ENCODE measurements at places on chromosomes 6 and 20.
A peak's percentile ranks its signal among the peaks of the same experiment; 100 is the strongest.

- no peaks in the 10 kb centered on the region for H3K27me3 ChIP-seq
- H3K36me3 ChIP-seq, result no peaks in the 10 kb centered on the region
- DNase-seq, result no peak
- no peak overlapping the region for H3K4me3 ChIP-seq
- no peak overlapping the region for H3K27ac ChIP-seq
- no peaks in the 10 kb centered on the region for H3K4me1 ChIP-seq
Measured at GRCh38 chr6:19354181-19354580, 483.0 kb upstream of the ID4 start.

DNA sequence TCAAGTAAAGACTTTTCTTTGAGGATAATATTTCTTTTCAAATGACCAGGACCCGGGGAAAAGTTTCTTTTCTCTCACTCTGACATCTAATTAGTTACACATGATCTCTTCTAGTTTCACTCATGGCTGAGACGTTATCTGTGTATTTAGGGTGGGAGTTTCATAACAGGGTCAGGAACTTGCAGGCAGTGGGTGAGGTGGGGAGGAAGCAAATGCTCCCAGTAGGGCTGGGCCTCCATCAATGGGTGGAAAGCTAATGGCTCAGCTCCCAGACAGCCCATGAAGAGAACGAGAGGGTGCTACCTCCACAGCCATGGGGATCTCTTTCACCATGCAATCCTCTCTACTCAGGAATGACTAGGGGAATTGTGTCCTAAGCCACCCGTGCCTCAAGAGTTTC is 119.3 kb downstream of the F13A1 start:
- no peak for DNase-seq
- no peaks in the 10 kb centered on the region for H3K36me3 ChIP-seq
- H3K27me3 ChIP-seq, result no peaks in the 10 kb centered on the region
- no peak overlapping the region for H3K27ac ChIP-seq

- H3K4me1 ChIP-seq, result no peaks in the 10 kb centered on the region
- no peaks in the 10 kb centered on the region for H3K27me3 ChIP-seq
- H3K36me3 ChIP-seq, result no peaks in the 10 kb centered on the region
- no peak overlapping the region for H3K4me3 ChIP-seq
- H3K27ac ChIP-seq, result no peak overlapping the region
Measured at GRCh38 chr20:40856653-40857052, 167.6 kb upstream of the MAFB start.

DNA sequence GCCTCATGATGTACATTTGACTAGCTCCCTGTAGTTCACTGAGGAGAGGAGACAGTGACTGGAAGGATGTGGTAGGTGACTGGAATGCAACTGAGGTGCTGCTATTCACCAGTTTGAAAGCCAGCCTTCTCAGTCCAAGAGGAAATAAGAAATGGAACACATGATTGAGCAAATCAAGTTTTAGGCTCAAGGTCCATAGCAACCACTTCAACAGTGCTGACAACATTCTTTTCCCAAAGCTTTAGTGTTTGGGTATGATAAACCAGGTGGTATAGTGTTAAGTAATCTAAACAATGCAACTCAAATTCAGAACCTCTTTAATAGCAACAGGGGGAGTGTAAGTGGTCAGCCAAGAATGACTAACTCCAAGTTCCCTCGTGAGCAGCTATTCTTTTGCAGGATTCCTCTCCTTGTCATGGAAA is 9.2 kb downstream of the ZHX3 start:
- H3K4me1 ChIP-seq, result peaks cover 15% of the 10 kb centered on the region
- no peak overlapping the region for H3K4me3 ChIP-seq
- H3K36me3 ChIP-seq, result no peaks in the 10 kb centered on the region
- peak; percentile 39 for DNase-seq
- H3K27ac ChIP-seq, result peak overlapping the region; percentile 34

DNA sequence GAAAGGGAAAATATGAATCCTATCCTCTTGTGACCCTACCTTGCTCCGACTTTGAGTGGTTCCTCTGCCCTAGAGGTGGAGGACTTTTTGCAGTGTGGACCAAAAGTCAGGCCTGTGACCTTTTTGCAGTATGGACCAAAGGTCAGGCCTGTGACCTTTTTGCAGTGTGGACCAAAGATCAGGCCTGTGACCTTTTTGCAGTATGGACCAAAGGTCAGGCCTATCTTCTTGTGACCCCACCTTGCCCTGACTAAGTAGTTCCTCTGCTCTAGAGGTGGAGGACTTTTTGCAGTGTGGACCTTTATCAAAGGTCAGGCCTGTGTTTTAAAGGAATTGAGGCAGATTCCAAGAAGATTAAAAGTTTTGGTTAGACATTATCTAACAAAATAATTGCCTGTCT is 10.9 kb upstream of the ERVFRD-1 start:
- no peak overlapping the region for H3K27ac ChIP-seq
- DNase-seq, result no peak
- peaks cover 15% of the 10 kb centered on the region for H3K4me1 ChIP-seq
- no peak overlapping the region for H3K4me3 ChIP-seq

DNA sequence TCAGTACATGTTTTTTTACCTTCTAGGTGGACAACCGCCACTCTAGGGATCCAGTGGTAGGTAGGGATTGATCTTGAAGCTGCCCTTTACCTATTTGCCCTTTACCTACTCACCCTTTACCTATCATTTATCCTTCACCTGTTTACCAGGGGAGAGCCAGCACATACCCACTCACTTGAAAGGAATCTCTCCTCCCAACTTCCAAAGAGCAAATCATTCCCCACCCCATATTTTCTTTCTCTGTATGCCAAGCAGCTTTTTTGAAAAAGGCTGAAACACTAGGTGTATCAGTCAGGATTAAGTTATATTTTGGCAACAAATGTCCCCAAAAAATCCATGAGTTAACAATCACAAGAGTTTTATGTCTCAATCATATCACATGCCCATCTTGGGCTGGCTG is 10.5 kb upstream of the EPM2A start:
- DNase-seq, result no peak
- H3K27me3 ChIP-seq, result no peaks in the 10 kb centered on the region
- no peak overlapping the region for H3K4me3 ChIP-seq
- no peak overlapping the region for H3K27ac ChIP-seq

- no peaks in the 10 kb centered on the region for H3K36me3 ChIP-seq
- no peak for DNase-seq
- no peaks in the 10 kb centered on the region for H3K4me1 ChIP-seq
- H3K4me3 ChIP-seq, result no peak overlapping the region
- H3K27ac ChIP-seq, result no peak overlapping the region
- H3K27me3 ChIP-seq, result no peaks in the 10 kb centered on the region
Measured at GRCh38 chr20:61044499-61044898, 207.6 kb upstream of the CDH4 start.

- peaks cover 10% of the 10 kb centered on the region for H3K4me1 ChIP-seq
- H3K4me3 ChIP-seq, result no peak overlapping the region
- peak; percentile 57 for DNase-seq
Measured at GRCh38 chr6:5672581-5673011, 334.1 kb downstream of the NRN1 start.

DNA sequence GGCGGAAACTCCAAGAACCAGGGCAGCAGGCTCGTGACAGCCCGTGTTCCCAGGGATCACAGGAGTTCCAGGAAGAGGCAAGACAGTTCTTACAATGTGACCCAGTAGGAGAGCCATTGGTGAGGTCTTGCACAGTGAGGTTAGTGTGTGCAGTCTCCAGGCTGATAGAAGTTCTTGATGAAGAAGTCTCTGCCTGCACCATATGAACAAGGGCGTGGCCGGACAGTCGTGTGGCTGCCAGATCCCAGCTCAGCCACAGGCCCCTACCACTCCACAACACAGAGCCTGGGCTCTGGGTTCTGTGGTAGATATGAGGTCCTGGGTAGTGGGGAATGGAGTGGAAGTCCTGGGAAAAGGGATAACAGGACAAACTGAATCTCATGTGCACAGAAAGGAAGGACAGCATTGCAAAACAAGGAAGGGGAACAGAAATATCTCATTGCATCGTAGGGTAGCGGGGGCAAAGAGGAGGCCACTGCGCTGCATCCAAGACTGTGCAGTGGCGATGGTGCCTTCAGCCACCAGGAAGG is 65.2 kb downstream of the STX11 start:
- no peaks in the 10 kb centered on the region for H3K36me3 ChIP-seq
- DNase-seq, result no peak
- H3K4me1 ChIP-seq, result peaks cover 42% of the 10 kb centered on the region
- no peaks in the 10 kb centered on the region for H3K27me3 ChIP-seq

- no peak overlapping the region for H3K4me3 ChIP-seq
- no peaks in the 10 kb centered on the region for H3K36me3 ChIP-seq
- no peaks in the 10 kb centered on the region for H3K4me1 ChIP-seq
- no peak for DNase-seq
- no peaks in the 10 kb centered on the region for H3K27me3 ChIP-seq
- H3K27ac ChIP-seq, result no peak overlapping the region
Measured at GRCh38 chr6:162922563-162923166, 194.9 kb downstream of the PACRG start.

- peaks cover 45% of the 10 kb centered on the region for H3K4me1 ChIP-seq
- H3K27me3 ChIP-seq, result no peaks in the 10 kb centered on the region
- no peak overlapping the region for H3K4me3 ChIP-seq
Measured at GRCh38 chr20:57711826-57712225, 2.0 kb upstream of the PMEPA1 start.

DNA sequence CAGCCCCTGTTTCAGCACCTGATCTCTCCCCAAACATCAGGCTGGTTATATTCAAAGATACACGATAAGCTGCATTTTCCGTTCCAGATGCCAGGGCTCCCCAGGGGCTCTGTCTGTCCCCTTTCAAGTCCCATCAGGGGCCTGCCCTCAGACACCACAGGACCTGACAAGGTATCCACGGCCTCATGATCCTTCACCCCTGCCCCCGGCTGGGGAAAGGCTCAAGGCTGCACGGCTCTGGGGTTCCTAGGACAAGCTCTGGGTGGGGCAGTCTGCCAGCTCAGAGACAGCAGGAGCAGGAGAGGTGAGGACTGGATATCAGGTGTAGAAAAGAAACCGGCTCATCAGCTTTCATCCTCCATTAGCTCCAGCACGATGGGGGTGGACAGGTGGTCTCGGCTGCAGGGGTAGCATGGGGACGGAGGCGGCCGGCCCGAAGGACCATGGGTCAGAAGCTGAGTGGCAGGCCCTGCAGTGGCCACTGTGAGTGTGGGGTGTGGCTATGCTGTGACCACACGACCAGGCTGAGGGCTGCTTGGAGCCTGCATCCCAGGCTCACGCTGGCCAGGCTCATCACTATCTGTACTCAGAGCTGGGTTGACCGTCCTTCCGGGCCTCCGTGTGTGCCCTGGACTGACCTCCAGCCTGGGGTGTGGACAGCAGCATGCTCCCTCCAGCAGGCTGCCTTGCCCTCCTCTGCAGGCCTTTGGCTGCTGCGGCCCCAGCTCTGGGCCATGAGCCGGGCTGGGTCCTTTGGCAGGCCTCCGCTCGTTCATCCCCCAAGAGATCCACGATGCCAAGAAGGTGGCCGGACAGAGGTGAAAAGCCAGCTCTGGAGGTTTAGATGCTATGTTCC is 386.2 kb downstream of the THBS2 start:
- H3K4me3 ChIP-seq, result no peak overlapping the region
- no peaks in the 10 kb centered on the region for H3K4me1 ChIP-seq
- H3K27me3 ChIP-seq, result no peaks in the 10 kb centered on the region
- H3K36me3 ChIP-seq, result no peaks in the 10 kb centered on the region

- peaks cover 77% of the 10 kb centered on the region for H3K36me3 ChIP-seq
- DNase-seq, result no peak
- H3K27ac ChIP-seq, result no peak overlapping the region
- H3K4me1 ChIP-seq, result no peaks in the 10 kb centered on the region
- no peak overlapping the region for H3K4me3 ChIP-seq
Measured at GRCh38 chr20:1163653-1164052, 21.1 kb downstream of the TMEM74B start.

DNA sequence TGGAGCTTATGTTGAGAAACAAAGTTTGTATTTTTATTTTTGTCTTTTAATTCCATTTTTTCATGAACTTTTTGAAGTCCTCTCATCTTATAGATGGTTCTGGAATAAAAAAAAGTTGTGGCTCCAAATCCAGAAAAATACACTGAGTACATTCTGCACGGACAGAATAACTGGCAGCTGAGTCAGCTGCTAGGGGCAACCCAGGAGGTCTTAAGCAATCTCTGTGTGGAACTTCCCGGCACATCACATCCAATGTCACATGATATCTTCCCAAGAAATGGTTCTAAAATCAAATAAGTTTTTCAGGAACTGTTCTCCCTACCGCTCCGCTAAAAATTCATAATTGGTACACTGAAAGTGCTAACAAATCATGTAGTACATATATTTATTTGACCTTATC is 29.8 kb downstream of the SLC13A3 start:
- peaks cover 2% of the 10 kb centered on the region for H3K27me3 ChIP-seq
- DNase-seq, result no peak
- no peaks in the 10 kb centered on the region for H3K4me1 ChIP-seq
- H3K36me3 ChIP-seq, result no peaks in the 10 kb centered on the region

DNA sequence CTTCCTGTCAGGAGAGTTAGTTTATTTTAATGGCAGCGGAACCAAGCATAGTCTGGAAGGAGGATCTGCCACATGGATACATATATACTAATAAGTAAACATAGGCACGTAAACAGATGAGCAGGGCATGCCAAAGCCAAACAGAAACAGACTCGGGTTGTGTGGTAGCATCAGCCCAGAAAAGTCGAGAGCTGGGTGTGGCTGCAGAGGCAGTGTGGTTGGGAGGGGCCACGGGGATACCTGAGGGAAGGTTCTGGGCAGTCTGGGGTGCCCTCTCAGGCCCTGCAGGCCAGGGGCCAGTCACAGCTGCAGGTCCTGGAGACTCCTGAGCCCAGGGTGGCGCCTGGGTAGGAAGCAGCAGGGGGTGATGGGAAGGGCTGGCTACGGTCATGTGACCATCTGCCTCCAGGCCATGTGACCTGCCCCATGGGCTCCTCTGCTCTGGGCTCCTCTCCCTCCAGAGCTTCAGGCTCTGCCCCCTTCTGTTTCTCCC is 42.8 kb upstream of the MRPS10 start:
- H3K4me1 ChIP-seq, result peaks cover 7% of the 10 kb centered on the region
- H3K27me3 ChIP-seq, result no peaks in the 10 kb centered on the region
- no peak overlapping the region for H3K27ac ChIP-seq
- H3K4me3 ChIP-seq, result no peak overlapping the region
- H3K36me3 ChIP-seq, result no peaks in the 10 kb centered on the region

GRCh38 chr6:14134211-14134910 is 16.8 kb downstream of the CD83 start:
- H3K27me3 ChIP-seq, result no peaks in the 10 kb centered on the region
- no peaks in the 10 kb centered on the region for H3K36me3 ChIP-seq
- no peaks in the 10 kb centered on the region for H3K4me1 ChIP-seq

- DNase-seq, result no peak
- no peaks in the 10 kb centered on the region for H3K27me3 ChIP-seq
- no peaks in the 10 kb centered on the region for H3K4me1 ChIP-seq
- no peak overlapping the region for H3K4me3 ChIP-seq
- no peaks in the 10 kb centered on the region for H3K36me3 ChIP-seq
Measured at GRCh38 chr6:15148356-15148946, 97.4 kb upstream of the JARID2 start.

- no peak overlapping the region for H3K4me3 ChIP-seq
- H3K4me1 ChIP-seq, result no peaks in the 10 kb centered on the region
- peaks cover 70% of the 10 kb centered on the region for H3K27me3 ChIP-seq
- H3K36me3 ChIP-seq, result no peaks in the 10 kb centered on the region
- DNase-seq, result no peak
Measured at GRCh38 chr20:59402681-59403080, 102.3 kb downstream of the EDN3 start.

GRCh38 chr20:2559279-2559626 is 22.9 kb downstream of the TMC2 start:
- no peak overlapping the region for H3K4me3 ChIP-seq
- no peaks in the 10 kb centered on the region for H3K4me1 ChIP-seq
- H3K27ac ChIP-seq, result no peak overlapping the region
- H3K27me3 ChIP-seq, result peaks cover 66% of the 10 kb centered on the region

- peak; percentile 38 for DNase-seq
- H3K4me1 ChIP-seq, result peaks cover 6% of the 10 kb centered on the region
- no peaks in the 10 kb centered on the region for H3K27me3 ChIP-seq
- no peak overlapping the region for H3K27ac ChIP-seq
Measured at GRCh38 chr20:57428324-57429158, 37.3 kb downstream of the RBM38 start.

- H3K27ac ChIP-seq, result no peak overlapping the region
- DNase-seq, result no peak
- no peaks in the 10 kb centered on the region for H3K27me3 ChIP-seq
Measured at GRCh38 chr6:136744889-136745288, 47.4 kb downstream of the MAP3K5 start.

Measured in SJSA1 (cell line).